CD4-positive, alpha-beta T cell treated with Interleukin-6 at 100 ng/mL for 8 hours (primary cell): ENCODE measurements at places on chromosomes 1 and 21.

DNA sequence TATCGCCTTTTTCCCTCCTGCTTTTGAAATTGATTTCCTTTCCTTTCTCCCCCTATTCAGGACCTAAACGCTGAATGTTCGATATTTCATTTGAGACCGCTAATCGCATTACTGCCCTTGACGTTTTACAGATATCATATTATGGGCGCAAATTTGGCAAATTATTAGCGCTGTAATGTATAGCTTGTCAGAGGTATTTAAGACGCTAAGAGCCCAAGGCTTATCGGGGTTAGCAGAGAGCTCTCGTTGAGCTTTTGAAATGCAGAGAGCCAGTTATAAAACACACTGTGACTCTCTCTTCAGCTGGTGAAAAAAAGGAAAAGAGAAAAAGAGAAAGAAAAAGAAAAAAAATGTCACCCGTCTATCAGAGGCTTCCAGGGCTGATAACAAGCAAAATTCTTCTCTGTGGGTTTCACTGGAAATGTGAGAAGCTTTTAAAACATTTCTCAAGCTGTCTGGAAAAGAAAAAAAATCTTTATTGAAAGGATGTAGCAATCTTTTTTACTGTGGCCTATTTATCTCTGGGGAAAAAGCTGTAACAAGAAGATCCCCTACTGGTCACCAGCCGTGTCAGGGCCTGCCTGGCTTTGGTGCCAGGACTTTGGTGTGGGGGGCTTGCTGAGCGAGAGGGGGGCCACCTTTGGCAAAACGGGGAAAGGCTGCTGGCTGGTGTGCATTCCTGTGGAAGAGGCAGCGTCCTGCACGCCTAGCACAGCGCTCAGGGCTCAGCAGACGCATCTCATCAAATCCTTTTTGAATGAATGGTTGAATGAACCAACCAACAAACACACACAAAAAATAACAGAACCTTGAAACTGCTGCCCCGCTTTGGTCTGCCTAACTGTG lies 119.8 kb downstream of the RNF220 start:
- no peak for DNase-seq

GRCh38 chr1:48830715-48831114 lies 54.0 kb upstream of the BEND5 start:
- DNase-seq, result no peak

DNA sequence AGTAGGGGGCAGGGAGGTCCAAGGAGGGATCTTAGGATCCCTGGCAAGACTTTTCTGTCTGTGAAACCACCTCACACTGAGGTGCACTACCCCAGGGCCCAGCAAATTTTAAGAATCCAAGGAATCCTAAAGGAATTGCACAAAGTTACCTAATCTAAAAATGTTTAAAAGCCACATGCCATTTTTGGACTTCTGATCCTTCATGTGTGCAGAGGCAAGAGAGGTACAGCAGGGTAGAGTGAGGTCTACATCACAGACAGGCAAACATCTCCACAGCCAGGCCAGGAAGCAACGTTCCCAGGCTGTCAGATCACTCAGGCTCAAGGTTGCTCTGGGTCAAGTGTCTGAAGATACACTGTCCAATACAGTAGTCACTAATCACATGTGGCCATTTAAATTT lies 324.6 kb upstream of the DUSP10 start:
- DNase-seq, result no peak

DNA sequence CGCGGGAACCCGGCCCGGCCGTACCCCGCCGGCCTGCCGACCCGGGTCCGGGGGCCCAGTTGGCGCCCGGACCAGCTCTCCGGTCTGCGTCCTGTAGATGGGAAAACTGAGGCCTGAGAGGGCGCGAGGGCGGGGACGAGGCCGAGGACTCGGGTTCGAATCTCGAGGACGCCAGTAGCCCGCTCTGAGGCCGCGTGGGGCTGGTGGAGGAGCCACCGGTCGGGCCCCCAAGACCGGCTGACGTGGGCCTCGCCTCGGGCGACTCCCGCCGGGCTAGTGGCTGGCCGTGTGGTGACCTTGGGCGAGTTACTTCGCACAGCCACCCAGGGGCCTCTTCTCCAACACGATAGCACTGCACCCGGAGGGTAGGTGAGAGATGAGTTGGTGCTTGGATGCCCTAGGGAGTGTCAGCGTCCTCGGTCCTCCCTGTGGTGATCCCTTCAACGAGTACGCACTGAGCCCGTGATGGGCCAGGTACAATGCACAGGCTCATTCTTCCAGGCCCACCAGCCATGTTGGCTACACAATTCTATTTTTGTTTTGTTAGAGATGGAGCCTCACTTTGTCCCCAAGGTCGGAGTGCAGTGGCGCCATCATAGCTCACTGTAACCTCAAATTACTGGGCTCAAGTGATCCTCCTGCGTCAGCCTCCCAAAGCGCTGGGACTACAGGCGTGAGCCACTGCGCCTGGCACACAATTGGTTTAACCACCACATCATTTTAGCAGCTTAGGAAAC lies 404 bp upstream of the SCMH1 start:
- no peak for DNase-seq

DNA sequence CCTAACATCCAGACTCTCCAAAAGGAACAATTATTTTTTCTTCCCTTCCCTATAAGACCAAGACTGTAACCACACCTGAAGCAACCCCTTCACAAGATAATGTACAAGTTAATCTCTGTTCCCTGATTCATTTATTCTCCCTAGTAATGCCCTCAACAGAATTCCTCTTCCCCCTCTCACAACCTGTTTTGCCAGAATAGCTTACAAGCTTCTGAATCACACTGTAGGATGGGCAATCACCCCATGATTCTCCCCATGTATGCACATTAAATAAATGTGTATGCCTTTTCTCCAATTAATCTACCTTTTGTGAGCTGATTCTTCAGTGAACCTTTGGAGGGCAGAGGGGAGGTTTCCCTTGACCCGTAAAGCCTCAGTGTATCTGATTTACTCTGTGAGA lies 20.9 kb upstream of the RNF11 start:
- DNase-seq, result no peak

GRCh38 chr1:162347281-162347680 lies 29.4 kb downstream of the SPATA46 start:
- no peak for DNase-seq

DNA sequence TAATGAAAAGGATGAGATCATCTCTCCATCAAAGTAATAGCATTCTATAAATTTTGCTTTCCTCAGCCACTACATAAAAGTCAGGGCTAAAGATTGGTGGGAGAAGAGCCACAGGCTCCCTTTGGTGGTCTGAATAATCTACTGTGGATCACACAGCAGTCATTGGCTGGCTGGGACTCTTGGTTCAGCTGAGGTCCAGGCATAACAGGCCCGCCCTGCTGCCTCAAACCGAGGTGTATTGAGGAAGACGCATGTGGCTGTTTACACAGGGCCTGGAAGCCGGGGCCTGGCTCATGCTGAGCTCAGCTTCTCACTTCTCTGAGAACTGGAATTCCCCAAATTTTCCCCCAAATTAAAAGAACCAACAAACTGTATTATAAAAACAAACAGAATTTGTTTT lies 139.2 kb downstream of the PTPRC start:
- DNase-seq, result no peak

DNA sequence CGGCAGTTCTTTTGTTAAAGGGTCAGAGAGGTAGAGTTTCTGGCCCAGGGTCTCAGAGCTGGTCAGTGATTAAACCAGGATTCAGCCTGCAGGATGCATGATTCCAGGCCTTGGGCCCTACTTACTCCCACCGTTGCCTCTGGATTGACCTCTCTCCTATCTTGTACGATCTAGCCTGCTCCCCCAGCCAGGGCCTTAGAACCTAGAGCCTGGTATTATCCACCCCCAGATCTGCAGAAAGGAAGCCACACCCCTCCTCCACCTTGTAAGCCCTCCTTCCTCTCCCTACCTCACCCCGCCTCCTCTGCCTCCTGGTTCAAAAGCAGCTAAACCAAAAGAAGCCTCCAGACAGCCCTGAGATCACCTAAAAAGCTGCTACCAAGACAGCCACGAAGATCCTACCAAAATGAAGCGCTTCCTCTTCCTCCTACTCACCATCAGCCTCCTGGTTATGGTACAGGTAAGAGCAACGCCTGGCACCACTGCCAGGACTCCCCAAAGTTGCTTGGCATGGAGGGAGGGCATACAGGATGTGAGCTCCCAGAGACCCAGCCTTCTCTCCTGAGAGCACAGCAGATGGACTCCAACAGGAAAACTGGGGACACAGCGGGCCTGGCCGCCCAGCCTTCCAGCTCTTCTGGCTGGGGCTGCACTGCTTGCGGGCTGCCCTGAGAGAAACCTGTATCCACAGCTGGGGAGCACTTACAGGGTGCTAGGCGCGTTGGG lies at the start of gene CD52:
Gene CD52 (plus strand): TSS at position 347 of the 726 bp plus-strand sequence. CDS start 60 bp downstream, at position 407.
- DNase-seq, result peak; percentile 90

GRCh38 chr1:32960819-32961355 lies 3.7 kb downstream of the RNF19B start:
- no peak for DNase-seq

DNA sequence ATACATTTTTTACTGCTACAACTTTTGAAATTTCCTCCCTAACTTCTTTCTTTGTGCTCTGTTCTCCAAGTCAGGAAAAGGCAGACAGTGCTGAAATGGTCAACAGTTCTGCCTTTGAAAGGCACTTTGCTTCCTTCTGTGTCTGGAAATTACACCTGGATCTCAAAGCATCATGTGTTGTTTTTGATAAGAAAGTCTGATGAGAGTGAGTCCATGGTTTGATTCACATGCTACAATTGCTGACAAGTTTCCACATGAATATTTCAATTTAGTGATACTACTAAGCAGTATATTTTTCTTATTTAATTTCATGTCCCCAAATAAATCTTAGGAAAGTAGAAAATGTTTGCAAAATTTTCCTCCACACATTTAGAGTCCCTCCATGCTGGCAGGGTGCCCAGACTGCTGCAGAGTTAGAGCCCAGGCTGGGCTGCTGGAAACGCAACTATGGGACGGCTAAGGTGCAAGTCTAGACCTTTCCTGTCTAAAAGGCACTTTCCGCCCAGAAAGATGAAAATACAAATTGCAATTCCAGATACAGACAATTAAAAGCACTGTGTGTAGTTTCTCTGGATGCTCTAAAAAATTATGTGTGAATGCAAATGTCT lies 96.6 kb upstream of the RUNX1 start:
- DNase-seq, result no peak

- DNase-seq, result peak; percentile 84
These were observed 12.2 kb downstream of the SMAP2 start for GRCh38 chr1:40385437-40386358.

DNA sequence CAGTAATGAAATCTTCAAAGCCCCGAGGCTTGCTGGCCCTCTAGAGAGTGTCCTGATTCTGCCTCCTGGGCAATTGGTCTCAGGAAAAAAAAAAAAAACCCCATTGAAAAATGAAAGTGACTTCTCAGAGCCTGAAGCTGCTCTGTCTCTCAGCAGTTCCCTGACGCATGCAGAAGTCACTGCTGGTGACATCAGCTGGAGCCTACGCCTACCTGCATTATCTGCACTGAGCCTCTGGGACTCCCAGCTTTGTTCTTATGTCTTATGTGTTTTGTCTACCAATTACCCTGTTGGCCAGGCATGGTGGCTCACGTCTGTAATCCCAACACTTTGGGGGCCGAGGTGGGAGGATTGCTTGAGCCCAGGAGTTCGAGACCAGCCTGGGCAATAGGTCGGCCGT lies 10.1 kb upstream of the SLC25A33 start:
- DNase-seq, result no peak

GRCh38 chr1:180530501-180530900 lies 28.1 kb upstream of the ACBD6 start:
- no peak for DNase-seq

- no peak for DNase-seq
These were observed 17.7 kb downstream of the NMNAT1 start for GRCh38 chr1:9960706-9961562.

DNA sequence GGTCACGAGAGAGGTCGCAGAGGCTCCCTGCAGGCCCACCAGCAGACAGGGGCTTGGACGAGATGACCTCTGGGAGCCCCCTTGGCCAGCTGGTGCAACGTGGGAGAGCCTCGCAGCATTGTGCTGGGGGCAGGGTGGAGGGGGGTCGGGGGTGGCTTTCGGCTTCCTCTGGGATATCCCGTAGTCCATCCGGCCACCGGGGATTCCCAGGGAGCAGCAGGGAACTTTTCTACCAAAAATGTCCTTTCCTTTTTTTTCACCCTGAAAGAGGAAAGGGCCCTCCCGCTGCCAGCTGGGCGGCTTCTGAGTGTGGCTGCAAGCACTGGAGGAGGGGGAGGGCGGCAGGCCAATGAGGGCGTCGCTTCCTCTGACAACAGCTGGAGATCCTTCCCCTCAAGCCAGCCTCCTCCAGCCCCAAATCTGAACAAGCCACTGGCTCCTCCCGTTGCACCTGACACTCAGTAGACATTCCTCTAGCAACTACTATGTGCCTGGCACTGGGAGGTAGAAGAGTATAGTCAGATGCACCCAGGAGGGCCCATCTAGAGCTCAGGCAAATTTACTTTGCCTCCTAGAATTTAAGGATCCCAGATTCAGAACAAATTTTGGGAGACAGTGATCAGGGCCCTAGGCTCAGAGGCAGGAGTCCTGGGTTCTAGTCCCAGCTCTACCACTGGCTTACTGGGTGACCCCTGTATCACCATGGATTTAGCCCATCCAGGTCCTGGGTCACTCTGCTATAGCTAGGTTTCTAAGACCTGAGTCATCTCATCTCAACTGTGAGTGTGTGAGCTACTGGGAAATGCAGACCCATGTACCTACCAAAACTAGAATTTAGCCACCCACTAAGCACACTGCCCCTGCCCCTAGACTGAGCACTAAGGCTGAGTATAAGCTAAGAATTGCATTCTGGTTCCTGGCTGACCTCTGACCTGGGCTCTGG lies 2.7 kb downstream of the MOB3C start:
- peak; percentile 48 for DNase-seq

DNA sequence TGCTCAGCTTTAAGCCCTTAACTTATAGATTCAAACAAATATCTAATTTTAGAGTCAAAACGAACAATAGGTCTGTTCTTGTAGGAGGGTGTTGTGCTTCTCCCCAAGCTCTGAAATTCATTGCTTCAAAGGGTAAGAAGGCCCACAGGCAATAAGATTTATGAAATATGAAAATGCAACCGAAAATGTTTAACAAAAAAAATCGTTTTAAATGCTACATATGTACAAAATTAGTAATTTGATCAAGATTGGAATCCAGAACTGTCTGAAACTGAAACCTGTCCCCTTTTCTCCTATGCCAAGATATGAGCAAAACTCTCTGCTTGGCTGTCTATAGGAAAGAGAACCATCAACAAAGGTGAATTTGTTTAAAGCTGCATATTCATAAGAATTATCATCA lies 534.3 kb downstream of the PLPP3 start:
- no peak for DNase-seq

GRCh38 chr1:9903801-9904527 lies 6.1 kb downstream of the CTNNBIP1 start:
- no peak for DNase-seq

- DNase-seq, result no peak
These were observed 6.6 kb downstream of the PKLR start for GRCh38 chr1:155294520-155295182.

- DNase-seq, result peak; percentile 19
These were observed 760 bp upstream of the NPHP4 start for GRCh38 chr1:5992814-5993555.

GRCh38 chr1:101995984-101996745 lies 561 bp downstream of the OLFM3 start:
- no peak for DNase-seq
